KBM-7 (cell line): ENCODE measurements at places on chromosomes 12 and 14.

- no peak for DNase-seq
Observed at GRCh38 chr14:31294746-31295405, 87.3 kb upstream of the HECTD1 start.

DNA sequence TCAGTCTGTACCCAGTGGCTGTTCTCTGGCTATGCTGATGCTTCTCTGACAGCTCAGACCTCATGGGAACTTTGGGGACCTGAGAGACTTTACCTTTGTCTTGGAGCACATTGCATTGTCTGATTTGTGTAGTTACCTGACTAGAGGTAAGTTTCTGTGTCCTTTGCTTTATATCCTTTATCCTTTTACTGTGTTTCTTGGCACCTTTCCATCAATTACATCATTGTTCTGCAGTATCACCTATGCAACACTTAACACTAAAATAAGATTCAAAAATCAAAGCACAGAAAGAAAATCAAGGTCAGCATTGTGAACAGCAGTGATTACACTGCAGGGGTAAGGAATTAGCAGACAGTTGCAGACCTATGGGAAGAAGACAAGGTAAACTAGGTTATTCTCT is 43.8 kb downstream of the SLC35F4 start:
- no peak for DNase-seq

DNA sequence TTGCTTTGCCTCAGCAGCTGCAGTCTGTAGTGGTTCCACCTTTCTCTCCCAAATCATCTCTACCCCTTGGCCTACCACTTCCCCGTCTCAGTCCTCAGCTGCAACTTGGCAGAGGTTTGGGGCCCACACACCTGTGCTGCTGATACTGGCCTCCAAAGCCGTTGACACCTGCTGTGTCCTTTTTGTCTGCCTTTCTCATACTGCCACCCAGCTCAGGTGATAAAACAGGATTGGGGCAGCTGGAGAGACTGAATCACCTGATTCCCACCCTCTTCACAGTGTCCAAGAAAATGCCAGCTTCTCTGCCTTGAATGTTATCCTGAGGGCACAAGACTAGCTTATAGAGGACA is 103.7 kb downstream of the ETV6 start:
- no peak for DNase-seq

DNA sequence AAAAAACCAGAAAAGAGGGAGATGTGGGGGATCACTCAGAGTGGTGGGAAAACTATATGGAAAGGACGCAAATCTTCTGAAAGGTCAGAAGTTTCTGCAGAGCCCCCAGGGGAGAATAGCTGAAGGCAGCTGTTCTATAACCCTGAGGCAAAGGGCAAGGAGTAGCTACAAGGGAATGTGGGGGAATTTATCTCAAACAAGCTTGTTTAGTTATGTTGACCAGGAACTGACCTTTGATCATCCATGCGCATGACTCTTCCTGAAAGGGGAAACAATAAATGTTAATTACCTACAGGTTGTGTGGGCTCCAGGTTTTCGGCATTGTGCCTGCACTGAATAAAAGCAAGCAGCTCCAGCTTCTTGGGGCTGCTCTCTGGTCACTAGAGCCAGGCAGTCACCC is 968.5 kb downstream of the AACS start:
- DNase-seq = no peak

- DNase-seq = no peak
Observed at GRCh38 chr14:79318371-79318770, 892.9 kb downstream of the DIO2 start.

- no peak for DNase-seq
Observed at GRCh38 chr12:3535431-3535841, 44.4 kb downstream of the PRMT8 start.

GRCh38 chr14:101127224-101127623 is 223.7 kb upstream of the RTL1 start:
- no peak for DNase-seq

GRCh38 chr12:6945613-6946012 is 1.8 kb downstream of the C12orf57 start:
- DNase-seq = no peak

DNA sequence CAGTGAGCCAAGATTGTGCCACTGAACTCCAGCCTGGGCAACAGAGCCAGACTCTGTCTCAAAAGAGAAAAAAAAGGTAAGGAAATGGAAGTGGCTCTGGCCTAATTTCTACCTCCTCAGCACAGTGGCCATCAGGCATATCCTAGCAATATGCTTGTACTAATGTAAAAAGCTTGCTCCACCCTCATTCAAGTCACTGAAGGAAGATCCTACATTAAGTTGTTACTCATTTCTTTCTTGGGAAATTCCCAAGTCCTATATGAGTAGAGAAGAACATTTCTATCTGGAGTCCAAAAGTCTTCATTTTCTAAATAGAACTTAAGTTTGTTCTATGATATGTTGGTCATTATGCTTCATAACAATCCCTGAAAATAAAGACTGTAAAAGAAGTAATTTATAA is 67.3 kb upstream of the HOXC13 start:
- no peak for DNase-seq

- DNase-seq = no peak
Observed at GRCh38 chr14:53019406-53019805, 68.6 kb upstream of the FERMT2 start.

DNA sequence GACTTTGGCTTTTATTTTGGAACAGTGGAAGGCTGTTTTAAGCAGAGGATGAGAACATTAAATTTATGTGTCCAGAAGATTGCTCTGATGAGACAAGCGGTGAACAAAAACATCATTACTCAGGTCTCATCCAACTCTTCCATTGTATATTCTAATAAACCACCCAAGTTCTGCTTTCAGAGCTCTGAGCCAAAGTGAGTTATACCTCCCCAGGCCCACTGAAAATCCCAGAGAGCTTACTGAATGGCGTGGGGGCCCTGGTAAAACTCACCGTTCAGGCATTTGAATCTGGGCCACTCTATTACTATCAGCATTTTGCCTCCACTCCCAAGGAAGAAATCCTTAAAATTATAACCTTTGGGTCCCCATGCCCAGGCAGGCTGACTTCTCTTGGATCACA is 122.0 kb upstream of the HIF1A start:
- no peak for DNase-seq

GRCh38 chr14:38910092-38910491 is 192.9 kb downstream of the SEC23A start:
- DNase-seq = no peak

DNA sequence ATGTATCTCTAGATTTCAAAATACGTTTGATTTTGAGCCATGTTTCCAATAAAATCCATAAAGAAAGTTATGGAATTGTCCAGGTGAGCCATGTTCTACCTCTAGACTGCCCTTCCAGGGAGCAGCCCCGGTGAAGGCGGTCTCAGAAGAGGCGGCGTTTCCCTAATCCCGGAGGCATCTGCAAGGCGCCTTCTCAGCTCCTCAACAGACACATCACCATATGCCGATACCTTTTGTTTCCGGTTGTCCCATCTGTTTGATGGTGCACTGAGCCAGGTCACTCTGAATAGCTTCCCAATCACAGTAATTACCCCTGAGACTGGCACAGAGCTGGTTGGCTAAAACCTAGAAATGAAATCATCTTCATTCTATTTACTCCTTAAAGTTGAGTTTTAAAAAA is 305.5 kb upstream of the FKBP4 start:
- no peak for DNase-seq

DNA sequence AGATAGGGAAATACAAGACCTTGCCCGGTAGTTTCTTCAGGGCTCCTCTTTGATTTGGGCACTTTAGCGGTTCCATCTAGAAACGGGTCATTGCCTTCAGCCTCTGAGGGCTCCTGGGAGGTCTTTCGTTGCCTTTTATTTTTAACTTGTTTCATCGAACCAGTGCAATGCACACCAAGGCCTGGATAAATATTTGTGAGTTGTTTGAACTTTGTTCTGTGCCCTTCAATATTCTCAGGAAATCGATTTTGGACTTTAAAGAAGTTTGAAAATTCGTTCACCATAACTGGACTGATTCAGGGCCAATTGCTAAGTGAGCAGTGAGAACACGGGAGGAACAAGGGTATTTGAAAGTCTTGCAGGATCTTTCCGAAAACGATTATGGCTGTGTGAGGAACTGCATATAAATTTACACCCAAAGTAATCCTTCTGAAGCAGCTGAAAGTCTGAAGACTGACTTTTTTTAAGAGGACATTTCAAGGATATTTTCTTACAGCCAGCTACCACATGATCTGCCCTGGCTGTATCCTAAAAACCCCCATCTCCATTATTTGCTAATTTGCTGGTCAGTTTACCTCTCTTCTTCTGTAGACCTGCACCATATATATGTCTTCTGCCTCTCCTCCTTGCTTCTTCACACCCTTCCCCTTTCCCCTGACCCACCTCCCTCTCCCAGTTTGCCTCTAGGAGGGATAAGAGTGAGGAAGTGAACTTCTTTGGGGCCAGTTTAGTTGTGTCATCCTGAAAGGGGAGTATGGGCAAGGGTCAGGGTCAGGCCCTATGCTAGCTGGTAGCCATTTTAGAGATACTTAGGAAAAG is 8.0 kb downstream of the DUSP6 start:
- no peak for DNase-seq

GRCh38 chr14:34138175-34138574 is 187.3 kb upstream of the EGLN3 start:
- DNase-seq = no peak

- DNase-seq = no peak
Observed at GRCh38 chr14:98792171-98792570, 479.8 kb downstream of the BCL11B start.

DNA sequence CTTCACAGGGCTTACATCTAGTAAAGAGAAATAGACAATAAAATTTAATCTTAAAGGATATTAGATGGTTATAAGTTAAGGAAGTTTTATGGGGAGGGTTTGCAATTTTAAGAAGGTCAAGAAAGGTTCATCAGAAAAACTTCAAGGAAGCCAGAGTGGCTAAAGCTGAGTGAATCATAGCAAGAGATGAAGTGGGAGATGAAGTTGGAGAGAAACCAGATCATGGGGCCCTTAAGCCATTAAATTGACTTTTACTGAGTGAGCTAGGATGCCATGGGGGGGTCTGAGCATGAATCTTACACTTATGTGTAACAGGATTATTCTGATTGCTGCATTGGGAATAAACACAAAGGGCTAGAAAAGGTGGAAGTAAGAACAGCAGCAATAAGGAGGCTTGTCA is 189.2 kb downstream of the LRIG3 start:
- no peak for DNase-seq

DNA sequence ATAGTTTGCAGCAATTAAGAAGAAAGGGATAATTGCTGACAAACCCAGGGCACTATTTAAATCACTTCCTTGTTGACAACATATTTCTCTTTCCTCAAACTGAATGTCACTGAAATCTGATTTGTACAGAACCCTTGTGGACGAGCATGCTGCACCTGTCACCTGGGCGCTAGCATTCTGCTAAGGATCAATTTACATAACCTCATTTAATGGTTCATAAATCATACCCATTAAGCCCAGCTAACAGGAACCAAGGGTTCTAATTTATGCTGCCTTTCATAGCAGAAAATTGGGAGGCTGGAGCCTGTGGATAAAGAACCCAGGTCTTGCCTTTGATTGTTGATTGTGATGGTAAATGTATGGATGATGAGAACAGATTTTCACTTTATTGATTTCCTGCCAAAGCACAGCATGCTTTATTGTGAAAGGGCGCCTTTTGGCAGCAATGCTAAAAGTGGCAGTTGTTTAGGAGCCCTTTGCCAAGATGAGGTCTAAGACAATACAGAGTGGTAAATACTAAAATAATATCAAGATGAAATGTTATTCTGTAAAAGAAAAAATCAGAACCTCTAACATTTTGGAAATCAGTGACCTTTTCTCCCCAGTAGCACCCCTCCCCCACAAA is 95.4 kb downstream of the NKX2-1 start:
- DNase-seq = no peak

DNA sequence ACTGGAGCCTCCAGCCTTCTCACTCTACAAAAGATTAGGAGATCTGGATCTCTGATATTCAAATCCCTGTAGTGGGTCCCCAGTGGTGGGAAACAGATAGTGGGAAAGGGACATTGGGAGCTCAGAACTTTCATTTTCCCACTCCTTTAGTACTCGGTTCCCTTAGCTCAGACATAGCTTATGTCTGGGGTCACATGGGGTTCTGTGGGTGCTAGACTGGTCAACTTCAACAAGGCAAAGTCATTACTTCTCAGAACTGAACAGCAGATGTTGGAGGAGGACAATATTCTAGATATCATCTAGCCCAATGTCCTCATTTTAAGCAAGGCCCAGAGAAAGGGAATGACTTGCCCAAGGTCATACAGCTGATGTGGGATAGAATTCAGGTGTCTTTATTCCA is 19.5 kb upstream of the ITGA5 start:
- DNase-seq = no peak

GRCh38 chr14:62015243-62015642 is 253.0 kb downstream of the SNAPC1 start:
- no peak for DNase-seq

DNA sequence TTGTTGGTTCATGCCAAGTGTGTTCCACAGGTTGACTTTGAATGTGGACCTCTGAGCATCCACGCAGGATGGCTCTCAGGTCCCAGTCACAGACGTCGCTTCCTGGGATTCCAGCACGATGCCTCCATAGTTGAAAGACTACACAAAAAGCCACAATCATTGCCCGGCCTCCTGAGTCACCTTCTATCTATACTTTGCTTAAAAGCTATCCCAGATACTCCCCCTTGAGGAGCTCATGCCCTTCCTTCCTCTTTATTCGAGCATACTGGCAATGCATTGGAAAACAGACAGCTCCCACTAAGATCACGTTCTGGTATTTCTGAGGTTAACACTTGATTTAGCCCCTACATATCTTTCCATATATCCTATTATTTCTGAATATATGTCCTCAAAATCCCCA is 40.1 kb downstream of the ZNF664 start:
- DNase-seq = peak; percentile 50

DNA sequence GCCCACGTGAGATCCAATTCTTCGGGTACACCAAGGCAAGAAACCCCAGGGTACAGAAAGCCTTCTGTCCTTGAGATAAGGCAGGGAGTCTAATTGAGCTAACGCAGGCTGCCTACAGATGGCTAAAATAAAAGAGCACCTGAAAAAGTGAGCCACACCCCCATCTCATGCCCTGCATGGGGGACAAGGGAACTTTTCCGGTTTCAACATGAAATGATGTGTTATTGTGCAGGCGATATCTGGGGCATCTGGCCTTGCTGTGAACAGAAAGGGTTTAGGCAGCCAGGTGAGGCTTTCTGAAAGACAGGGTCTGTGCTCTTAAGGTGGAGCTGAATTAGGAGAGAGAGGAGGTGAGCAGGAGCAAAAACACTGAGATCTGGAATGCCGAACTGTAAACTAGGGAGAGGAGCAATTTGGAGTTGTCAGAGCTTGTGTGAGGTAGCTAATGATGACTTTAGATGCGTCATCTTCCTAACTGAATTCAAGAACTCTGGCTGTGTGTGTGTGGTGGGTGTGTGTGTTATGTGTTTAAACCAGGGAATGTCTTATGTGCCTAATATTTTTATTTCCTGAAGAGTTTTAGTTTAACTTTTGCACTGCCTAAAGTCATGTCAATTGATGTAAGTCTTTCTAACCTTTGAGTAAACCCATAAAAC is 20.1 kb upstream of the LDHB start:
- DNase-seq = no peak
